Activated T-cell treated with anti-CD3 and anti-CD28 coated beads for 48 hours (primary cell): ENCODE measurements at places on chromosomes 4 and X.
A peak's percentile ranks its signal among the peaks of the same experiment; 100 is the strongest.

DNA sequence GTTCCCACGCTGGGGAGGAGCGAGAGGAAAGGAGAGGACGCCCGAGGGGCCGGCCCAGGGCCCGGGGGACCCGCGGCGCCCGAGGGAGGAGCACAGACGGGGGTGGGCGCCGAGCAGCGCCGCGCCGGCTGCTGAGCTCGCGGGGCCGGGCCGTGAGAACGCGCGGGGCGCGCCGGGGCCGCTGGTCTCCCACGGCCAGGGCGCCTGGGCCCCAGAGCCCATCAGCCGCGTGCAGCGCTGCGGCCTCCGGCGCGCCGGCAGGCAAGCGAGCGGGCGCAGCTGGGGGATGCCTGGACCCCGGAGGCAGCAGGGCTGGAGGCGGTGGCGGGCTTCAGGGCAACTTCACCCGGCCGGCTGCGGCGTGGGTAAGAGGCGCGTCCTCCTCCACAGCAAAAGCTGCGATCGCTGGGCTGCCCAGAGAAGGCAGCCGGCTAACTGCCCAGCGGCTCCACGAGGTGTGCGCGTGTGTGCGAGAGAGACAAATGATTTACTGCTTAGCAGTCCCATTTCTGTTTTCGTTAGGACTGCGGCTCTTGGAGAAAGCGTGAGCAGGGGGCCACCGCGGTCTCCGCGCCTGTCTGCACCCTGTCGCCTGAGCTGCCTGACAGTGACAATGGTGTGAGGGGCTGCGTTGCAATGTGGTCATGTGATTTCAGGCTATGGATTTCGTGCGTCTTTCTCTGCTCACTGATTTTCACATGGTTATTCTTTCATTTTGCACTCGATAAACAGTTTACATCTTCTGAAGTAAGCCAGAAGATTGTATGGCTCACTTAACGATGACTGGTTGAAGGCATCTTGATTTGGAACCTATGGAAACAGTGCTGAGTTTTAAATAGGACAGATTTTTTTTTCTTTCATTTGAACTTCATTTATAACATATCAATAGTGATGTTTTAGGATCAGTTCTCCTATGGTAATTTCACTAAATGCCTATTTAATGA lies 1.2 kb downstream of the GUCY1A1 start:
- DNase-seq = peak; percentile 1

GRCh38 chrX:142095651-142096245 lies 109.3 kb downstream of the MAGEC2 start:
- no peak for DNase-seq

- no peak for DNase-seq
Observed at GRCh38 chrX:136021160-136021559, 35.9 kb downstream of the SLC9A6 start.

GRCh38 chr4:62301500-62301899 lies 1101.4 kb downstream of the ADGRL3 start:
- no peak for DNase-seq

- no peak for DNase-seq
Observed at GRCh38 chr4:157293673-157294072, 73.1 kb downstream of the GRIA2 start.

DNA sequence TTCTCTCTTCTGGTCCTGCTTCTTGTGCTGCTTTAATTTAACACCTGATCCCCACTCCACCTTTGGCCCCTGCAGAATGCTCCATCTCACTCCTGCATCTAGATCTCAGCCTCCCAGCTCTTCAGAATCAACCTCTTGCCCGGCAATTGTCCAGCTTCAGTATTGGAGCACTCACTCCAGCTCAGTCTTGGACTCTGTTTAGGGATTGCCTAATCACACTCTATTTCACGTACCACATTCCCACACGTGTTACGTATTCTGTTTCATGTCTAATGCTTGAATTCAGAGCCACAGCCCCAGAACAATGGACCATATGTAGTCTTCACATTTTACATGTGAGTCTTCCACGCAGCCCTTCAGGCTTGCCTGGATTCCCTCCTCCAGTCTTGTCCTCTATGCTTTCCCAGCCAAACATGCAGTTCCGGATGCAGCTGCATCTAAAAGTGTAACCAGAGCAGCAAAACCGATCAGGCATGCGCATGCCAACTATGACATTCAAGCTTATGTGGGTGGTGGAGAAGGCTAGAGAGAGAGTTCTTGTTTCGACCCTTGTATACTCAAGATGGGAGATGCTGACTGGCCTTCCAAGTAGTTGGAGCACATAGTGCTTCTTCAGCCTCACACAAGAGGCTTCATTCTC lies 105.2 kb upstream of the FAM9A start:
- DNase-seq = no peak

DNA sequence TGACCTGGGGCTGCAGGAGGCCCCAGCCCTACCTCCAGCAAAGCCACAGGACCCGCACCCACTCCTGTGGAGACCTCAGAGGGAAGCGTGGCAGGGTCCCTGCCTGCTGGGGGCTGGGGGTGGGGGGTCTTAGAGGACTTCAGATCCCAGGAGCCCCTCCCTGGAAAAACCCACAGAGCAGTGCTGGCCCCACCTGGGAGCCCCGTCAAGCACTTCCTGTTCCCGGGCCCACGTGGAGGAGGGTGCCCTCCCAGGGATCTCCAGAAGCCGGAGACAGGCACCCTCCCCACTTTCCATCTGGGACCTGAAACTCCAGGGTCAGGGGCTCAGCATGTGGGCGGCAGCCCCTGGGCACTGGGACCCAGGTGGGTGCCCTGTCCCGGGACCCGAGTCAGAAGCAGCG lies 32.0 kb downstream of the TACC3 start:
- DNase-seq = no peak

GRCh38 chr4:8236106-8236919 lies 33.2 kb upstream of the HTRA3 start:
- DNase-seq = no peak

DNA sequence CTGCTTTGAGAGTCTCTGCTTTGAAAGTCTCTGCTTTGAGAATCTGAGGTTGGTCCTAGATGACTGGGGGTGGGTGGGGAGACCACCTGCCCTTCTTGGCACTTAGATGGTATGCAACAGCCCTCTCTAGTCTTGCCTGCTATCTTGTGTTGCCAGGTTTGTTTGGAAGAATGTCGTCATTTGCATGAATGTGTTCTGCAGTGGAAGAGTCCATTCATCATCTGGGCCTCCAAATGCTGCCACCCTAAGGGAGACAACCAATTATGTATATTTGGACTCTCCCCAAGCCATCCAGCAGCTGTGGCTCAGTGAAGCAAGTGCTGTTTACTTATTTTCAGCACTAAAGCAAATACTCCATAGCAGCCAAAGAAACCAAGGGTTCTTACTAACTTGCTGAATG lies 44.6 kb upstream of the TRPC5OS start:
- DNase-seq = no peak

GRCh38 chr4:155371432-155372043 lies 5.2 kb downstream of the MAP9 start:
- DNase-seq = no peak

DNA sequence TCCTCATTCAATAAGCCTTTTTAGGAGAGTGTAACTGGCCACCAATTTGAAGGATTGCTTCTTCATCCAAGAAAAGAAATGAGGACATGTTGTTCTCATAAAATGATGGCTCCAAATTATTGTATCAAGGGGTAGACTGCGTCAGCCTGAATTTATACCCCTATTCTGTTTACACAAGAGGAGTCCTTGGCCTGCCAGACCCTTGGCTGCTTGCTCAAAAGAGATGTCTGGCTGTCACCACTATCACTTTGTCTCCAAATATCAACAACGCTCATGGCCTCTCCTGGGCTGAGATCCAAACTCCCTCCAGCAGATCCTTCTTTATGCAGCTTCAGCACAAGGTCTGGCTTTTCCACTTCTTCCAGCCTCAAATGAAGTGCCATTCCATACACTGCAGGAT lies 127.9 kb downstream of the OR13H1 start:
- DNase-seq = no peak

- DNase-seq = no peak
Observed at GRCh38 chr4:70908993-70909556, 6.9 kb downstream of the MOB1B start.

DNA sequence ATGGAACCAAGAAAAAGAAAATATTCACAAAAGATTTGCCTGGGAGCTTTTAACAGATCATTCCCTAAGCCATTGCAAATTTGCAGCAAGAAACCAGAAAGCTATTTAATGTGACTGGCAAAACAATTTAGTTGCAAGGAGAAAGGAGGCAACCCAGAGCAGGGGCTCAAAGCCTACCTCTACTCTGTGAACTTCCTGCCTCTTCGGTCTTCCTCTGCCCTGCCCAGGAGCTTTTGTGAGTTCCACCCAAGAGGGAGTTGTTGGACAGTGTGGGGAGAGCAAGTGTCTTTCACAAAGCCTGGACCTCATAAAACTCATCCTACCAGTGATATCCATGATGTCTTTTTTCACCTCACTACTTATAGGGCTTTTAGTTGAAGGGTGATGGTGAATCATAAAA lies 107.4 kb downstream of the AFF1 start:
- DNase-seq = no peak

- no peak for DNase-seq
Observed at GRCh38 chrX:120468071-120468470, 1.0 kb downstream of the LAMP2 start.

DNA sequence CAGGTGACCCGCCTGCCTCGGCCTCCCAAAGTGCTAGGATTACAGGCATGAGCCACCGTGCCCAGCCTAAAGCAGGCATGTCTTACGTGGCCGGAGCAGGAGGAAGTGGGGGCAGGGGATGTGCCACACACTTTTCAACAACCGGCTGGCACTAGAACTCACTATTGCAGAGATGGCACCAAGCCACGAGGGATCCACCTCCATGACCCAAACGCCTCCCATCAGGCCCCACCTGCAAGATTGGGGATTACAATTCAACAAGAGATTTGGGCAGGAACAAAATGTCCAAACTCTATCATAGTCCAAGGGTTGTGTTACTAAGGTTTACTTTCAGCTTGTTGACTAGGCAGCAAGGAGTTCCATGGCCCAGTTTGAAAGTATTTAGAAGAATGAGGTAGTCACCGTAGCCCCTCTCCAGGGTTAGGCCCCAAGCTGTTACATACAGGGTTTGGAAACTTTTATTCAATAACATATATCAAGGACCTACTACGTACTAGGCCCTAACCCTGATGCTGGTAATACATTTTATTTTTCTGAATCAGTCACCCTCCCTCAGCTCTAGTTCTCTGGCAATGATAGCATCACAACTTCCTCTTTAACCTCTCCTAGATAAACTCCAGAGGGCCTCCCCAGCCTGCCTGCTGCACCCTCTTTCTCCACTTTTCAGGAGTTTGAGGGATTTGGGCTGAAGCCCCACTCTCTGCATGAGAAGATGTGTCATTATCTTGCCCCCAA lies 18.0 kb upstream of the TBC1D14 start:
- no peak for DNase-seq
